ENCODE measurements at places on chromosomes 13 and 19. TPM values are rescaled to one million over a fixed set of nuclear protein-coding genes. Genes with fewer than 3 reads are reported as not detected.
A peak's percentile ranks its signal among the peaks of the same experiment; 100 is the strongest.

Gene SIGLEC12
- total RNA-seq = not detected

Gene ARHGEF18
- total RNA-seq = 12.4 TPM

Gene KCNJ14
- total RNA-seq = under 0.01 TPM

Gene TTC9B
- total RNA-seq = not detected

Gene LGALS14
- not detected for total RNA-seq

Gene PROSER3
- 3.3 TPM for total RNA-seq

DNA sequence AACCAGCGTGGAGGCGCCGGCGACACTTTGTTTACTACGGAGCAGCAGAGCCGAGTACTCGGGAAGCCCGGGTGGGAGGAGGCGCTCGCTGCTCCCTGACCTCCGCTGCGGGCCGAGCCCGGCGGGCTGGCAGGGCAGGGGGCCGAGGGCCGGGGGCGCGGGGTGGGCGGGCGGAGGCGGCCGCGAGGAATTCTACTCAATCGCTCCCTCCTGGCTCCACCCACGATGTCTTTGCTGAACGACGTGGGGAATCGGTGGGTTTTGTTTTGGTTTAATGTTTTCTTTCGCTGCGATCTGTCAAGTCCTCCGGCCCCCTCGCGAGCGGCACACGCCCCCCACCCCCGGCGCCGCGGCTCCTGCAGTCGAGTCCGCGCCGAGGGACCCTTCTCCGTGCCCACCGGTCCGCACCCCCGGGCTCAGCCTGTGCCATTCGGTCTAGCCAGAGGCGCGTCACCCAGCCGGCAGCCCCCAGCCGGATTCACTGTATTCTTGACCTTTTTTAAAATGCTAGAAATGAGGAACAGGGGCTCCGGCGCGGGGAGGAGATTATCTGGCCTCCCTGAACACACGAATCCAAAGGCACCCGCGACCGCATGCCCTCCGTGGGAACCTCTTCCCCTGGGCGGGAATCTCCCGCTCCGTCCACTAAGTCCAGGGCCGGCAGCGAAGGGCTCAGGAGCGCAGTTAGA is 636 bp upstream of the FOXO1 start:
- DNase-seq = no peak

- DNase-seq = no peak
These were observed 53.2 kb upstream of the LSM14A start for GRCh38 chr19:34118879-34119748.

DNA sequence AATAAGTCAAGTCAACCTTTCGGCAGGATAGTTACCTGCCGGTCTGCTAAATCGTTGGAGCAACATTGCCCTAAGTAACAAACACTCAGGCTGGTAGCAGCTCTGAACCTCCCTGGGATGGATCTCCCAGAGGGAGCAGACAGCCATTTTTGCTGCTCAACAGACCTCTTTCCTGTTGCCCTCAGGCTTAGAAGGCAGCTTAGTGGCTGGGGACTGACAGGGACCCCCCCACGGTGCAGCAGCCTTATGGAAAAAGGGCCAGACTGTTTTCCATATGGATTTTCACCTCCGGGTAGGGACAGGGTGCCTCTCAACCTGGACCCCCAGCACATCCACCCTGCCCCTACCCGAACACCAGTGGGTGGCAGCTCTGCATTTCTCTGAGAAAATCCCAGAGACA is 49.7 kb downstream of the UBL3 start:
- no peak for DNase-seq

DNA sequence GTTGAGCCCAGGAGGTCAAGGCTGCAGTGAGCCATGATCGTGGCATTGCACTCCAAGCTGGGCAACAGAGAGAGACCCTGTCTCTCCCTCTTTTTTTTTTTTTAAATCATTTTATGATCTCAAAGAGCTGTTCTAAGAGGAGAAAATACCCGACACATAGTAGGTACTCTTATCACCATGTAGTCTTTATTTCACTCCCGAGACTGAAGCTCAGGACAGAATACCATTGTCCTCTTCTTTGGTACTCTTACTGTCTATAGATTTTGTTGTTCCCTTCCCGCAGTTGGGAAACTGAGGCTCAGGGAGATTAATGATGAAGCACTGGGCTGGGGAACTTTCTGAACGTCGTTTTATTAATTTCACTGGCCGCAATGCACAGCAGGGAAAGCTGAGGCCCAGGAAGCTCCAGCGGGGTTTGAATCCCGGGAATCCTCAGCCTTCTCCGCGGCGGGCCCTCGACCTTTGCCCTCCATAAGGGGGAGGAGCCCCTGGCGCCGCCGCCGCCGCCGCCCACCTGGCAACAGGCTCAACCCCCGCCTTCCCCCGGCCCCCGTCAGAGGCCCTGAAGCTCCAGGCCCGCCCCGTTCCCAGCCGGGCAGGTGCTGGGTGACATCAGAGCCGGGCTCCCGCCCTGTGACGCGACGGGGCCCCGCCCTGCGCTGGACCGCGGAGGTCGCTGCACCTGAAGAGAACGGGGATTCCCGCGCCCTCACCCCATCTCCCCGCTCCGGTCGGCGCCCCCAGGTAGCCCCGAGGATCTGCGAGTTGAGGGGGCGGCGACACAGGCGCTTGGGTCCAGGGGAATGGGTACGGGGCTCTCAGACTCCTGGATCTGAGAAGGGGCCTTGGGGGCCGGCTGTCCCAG is 1.6 kb downstream of the MYH14 start:
- no peak for DNase-seq

DNA sequence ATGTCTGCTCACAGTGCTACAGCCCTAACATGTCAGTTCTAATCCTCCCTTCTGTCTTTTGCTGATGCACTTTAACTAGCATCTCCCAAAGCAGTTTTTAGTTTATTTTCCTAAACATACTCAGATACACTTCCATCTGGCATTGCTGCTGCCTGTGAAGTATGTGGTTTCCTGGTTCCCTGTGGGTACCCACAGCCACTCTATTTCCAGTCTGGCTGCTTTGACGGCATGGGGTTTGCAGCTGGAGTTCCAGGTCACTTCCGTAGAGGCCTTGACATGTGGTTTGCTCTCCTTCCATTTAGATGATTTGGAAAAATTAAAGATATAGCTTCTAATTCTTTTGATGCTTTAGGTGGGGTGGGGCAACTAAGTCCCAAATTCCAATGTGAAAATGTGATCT is 375.5 kb downstream of the PCDH20 start:
- DNase-seq = no peak

DNA sequence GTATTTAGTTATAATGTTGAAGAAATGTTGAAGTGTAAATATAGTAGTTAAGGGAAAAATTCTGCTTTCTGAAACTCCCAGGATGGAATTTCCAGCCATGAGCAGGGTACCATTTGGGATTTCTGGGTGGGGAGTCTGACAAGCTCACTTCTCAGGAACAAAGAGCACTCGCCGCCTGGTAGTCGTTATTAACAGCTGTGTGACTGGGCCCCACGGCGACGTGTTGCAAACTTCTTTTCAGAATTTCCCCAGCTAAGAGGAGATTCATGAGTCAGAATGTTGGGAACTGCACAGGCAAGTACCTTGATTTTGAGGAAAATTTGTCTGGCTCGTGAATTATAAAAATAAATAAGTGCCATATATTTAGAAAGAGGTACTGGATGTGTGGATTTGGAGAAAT is 103.7 kb downstream of the LACC1 start:
- DNase-seq = peak; percentile 8

- no peak for DNase-seq
These were observed 36.1 kb downstream of the CRTC1 start for GRCh38 chr19:18719541-18719940.

- DNase-seq = peak; percentile 61
These were observed 3.2 kb downstream of the ARHGAP35 start for GRCh38 chr19:46863818-46864629.

- no peak for DNase-seq
These were observed 125.7 kb downstream of the MYO16 start for GRCh38 chr13:108755083-108755482.
